Panc1 (cell line): ENCODE measurements at places on chromosomes 1 and 21. TPM values are rescaled to one million over a fixed set of nuclear protein-coding genes. Genes with fewer than 3 reads are reported as not detected.

Gene FAM72C
- total RNA-seq: 1.2 TPM

Gene CD48
- total RNA-seq: 0.67 TPM

- no peak for DNase-seq
Observed at GRCh38 chr1:234325878-234326496, 47.3 kb upstream of the COA6 start.

DNA sequence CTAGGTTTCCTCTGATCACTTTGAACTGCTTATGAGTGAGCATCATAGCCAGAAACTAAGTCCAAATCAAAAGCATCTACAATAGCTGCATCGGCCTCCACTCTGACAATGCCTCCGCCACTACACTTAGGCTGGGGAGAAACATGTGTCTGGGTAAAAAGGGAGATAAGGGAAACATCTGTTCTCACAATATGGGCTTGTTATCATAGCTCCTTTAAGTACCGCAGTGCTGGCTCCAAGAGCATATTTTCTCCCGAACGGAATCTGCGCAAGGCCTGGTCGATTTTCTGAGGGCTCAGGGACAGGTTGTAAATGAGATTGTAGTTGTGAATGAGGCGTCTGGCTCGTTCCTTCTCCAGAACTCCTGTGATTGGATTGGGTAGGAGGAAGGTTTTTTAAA lies 63.9 kb upstream of the CYP2J2 start:
- DNase-seq: no peak

- no peak for DNase-seq
Observed at GRCh38 chr1:119040906-119041305, 52.8 kb upstream of the TBX15 start.
